Thyroid gland (tissue), 4 donors: ENCODE measurements at places on chromosomes 2 and 18.

GRCh38 chr2:167388497-167388896, 500.2 kb downstream of the XIRP2 start:
- H3K36me3 ChIP-seq, result no peaks in the 10 kb centered on the region
- no peaks in the 10 kb centered on the region for H3K27me3 ChIP-seq
- no peak for DNase-seq

GRCh38 chr2:119283873-119284331, 60.3 kb downstream of the STEAP3 start:
- H3K4me3 ChIP-seq, result no peak overlapping the region
- H3K27ac ChIP-seq, result peak overlapping the region; percentile 66
- peaks cover 15% of the 10 kb centered on the region for H3K4me1 ChIP-seq
- no peaks in the 10 kb centered on the region for H3K27me3 ChIP-seq

GRCh38 chr2:15634846-15635490, 43.3 kb downstream of the DDX1 start:
- H3K27ac ChIP-seq, result no peak overlapping the region
- H3K27me3 ChIP-seq, result no peaks in the 10 kb centered on the region
- peaks cover 27% of the 10 kb centered on the region for H3K4me1 ChIP-seq
- DNase-seq, result no peak
- H3K36me3 ChIP-seq, result peaks cover 29% of the 10 kb centered on the region

GRCh38 chr2:210681491-210681890, 125.1 kb downstream of the CPS1 start:
- no peaks in the 10 kb centered on the region for H3K27me3 ChIP-seq
- peak; percentile 2 for DNase-seq
- H3K4me3 ChIP-seq, result no peak overlapping the region
- no peaks in the 10 kb centered on the region for H3K36me3 ChIP-seq
- no peak overlapping the region for H3K27ac ChIP-seq

DNA sequence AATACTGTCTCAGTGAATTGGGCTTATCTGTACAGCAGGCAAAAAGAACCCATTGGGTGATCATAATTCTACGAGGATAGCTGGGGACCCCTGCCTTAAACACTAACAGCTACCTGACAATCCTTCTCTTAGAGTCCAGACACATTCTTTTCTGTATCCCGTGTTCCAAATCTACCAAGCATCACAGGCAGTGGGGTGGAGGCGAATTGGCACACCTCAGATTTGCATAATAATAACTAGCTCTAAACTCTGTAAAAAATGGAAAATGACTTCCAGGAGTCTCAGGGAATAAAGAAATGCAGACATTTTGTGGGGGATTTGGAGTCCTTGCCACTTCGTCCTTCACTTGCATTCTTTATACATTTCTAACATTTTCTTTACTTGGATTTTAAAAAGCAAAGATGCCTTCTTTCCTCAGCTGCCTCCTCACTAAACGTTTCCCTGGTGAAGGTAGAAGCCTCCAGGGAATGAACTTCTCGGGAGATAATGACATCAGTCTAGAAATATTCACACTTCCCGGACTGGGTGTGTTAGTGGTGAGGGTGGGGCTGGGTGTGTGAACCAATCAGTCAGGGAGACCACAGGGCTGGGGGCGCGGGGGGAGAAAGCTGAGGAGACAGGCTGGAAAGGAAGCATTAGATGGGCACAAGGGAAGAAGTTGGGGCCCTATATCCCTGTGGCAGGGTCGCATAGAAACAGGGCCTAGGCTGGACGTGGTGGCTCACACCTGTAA, 59.1 kb upstream of the BOD1L2 start:
- no peaks in the 10 kb centered on the region for H3K36me3 ChIP-seq
- no peak overlapping the region for H3K27ac ChIP-seq
- DNase-seq, result no peak
- H3K4me1 ChIP-seq, result no peaks in the 10 kb centered on the region
- H3K4me3 ChIP-seq, result no peak overlapping the region
- H3K27me3 ChIP-seq, result no peaks in the 10 kb centered on the region

DNA sequence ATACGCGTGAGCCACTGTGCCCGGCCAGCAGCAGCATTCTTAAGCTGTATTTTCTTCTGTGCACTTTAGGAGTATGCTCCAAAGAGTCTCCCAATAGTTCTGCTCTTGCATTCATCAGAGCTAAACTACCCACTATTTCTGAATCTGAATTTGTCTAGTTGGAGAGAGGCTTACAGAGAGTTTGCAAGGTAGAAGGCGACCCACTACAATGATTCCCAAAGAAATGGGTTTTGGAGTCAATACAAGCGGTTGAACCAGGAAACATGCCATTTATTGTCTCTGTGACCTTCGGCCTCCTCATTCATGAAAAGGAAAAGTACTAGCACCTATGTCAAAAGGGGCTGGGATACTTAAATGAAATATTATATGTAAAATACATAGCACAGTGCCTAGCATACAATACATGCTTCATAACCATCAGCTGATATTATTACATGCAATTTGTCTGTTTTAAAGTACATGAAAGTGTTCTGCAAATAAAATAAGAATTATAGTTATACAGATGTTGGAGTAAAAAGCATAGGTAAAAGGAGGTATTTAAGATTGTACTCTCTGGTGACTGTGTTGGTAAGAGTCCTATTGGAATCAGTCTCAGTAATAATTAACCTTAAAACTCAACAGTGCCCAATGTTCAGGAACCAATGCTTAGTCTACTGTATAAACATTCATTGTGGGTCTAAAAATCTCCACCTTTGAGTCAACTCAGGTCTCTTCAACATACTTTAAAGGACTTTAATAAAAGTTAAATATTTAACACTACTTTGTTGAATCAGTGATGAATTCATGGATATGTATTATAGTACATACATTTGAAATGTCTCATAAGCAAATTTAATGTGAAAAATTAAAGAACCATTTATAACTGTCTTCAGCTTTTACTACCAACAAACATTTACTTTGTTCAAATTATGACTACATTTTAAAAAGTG, 89.8 kb upstream of the GRB14 start:
- H3K36me3 ChIP-seq, result no peaks in the 10 kb centered on the region
- no peaks in the 10 kb centered on the region for H3K27me3 ChIP-seq
- no peak overlapping the region for H3K27ac ChIP-seq
- no peak overlapping the region for H3K4me3 ChIP-seq

- no peak for DNase-seq
- H3K36me3 ChIP-seq, result no peaks in the 10 kb centered on the region
- H3K27ac ChIP-seq, result no peak overlapping the region
- H3K4me3 ChIP-seq, result no peak overlapping the region
- H3K4me1 ChIP-seq, result no peaks in the 10 kb centered on the region
Observed at GRCh38 chr2:114651933-114652332, 209.5 kb downstream of the DPP10 start.

DNA sequence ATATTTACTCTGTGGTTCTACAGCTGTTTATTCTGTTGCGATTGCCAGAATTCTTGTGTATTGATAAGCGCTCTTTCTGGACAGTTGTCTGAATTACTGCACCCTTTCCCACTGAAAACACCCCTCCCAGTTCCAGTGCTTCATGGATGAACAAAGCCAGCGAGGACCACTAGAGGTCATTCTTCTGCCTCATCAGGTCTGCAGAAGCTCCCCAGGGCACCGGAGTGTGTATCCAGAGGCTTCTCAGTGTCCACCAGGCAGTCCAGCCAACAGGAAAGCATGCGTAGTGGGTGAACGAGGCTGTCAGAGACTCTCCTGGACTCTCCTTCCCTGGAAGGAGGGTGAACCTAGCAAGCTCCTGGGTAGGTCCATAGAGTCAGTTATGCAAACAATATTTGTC, 40.6 kb upstream of the INHBB start:
- H3K36me3 ChIP-seq, result no peaks in the 10 kb centered on the region
- H3K4me3 ChIP-seq, result no peak overlapping the region
- no peaks in the 10 kb centered on the region for H3K4me1 ChIP-seq

DNA sequence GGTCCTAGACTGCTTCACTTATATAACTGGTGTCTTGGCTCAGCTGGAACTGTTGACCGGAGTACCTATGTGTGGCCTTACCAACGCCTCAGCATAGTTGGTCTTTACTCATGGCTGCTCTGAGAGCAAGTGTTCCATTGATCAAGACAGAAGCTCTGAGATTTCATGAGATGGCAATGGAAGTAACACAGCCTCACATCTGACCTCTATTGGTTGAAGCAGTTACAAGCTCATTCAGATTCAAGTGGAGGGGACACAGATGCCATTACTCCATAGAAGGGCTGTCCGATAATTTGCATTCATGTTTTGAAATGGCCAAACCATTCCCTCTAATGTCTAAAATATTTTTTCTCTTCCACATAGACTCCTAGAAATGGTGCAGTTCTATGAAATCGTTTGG, 46.4 kb upstream of the STK39 start:
- H3K4me3 ChIP-seq, result no peak overlapping the region
- no peak for DNase-seq
- no peaks in the 10 kb centered on the region for H3K4me1 ChIP-seq
- H3K27me3 ChIP-seq, result no peaks in the 10 kb centered on the region

DNA sequence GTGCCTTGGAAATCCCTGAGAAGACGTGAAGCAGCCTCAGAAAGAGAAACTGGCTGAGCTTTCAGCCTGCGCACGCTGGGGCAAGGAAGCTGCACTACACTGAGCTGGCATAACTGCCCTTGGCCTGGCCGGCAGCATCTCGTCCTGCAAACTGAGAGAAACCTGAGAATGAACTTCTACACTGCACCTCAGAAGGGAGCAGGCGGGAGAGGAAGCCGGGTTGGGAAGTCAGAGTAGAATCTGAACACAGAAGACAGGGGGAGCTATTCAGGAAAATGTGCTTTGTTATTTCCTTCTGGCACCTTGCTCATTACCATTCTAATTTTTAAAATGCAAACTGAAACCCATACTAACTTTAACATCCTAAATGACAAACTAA, 70.9 kb downstream of the ZEB2 start:
- no peak overlapping the region for H3K27ac ChIP-seq
- peak; percentile 23 for DNase-seq
- H3K36me3 ChIP-seq, result no peaks in the 10 kb centered on the region

- peak overlapping the region; percentile 10 for H3K27ac ChIP-seq
- no peak for DNase-seq
- no peaks in the 10 kb centered on the region for H3K27me3 ChIP-seq
- H3K4me3 ChIP-seq, result no peak overlapping the region
- no peaks in the 10 kb centered on the region for H3K4me1 ChIP-seq
Observed at GRCh38 chr2:28583899-28584553, 88.2 kb downstream of the PLB1 start.
